ENCODE measurements at places on chromosomes 1 and 21.

- DNase-seq, result no peak
Measured at GRCh38 chr21:17422931-17423330, 89.9 kb upstream of the CXADR start.

DNA sequence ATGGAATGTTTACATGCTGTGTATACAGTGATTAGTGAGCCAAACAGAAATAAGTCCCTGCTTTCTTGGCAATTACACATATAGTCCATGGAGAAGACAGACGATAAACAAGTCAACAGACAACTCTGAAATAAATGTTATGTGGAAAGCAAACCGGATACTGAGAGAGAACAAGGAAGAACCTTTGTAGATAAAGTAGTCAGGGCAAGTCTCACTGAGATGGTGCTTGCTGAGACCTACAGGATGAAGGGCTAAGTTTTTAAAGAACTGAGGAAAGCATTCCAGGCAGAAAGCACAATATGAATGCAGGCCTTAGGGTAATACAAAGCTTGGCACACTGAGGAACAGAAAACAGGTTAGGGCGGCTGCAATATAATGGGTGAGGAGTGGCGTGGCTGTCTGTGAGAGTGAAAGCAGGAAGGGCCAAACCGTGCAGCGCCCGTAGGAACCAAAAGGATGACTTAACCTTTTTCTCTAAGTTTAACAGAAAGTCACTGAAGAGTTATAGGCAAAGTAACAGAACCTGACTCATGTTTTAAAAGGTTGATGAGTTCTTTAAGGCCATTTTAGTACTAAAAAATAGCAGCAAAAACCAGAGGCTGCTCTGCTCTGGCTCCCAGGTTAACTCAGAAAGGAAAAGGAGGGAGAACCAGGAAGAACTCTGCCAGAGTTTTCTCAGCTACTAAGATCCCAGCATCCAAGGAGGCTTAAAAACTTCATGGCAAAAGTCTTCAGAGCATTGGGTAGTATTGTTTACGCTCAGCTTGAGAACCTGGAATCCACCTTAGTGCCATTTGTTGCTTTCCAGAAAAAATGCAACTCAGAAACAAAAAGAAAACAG lies 8.7 kb upstream of the TTF2 start:
- no peak for DNase-seq

- DNase-seq, result no peak
Measured at GRCh38 chr21:44941567-44941966, 1.7 kb downstream of the SLX9 start.

DNA sequence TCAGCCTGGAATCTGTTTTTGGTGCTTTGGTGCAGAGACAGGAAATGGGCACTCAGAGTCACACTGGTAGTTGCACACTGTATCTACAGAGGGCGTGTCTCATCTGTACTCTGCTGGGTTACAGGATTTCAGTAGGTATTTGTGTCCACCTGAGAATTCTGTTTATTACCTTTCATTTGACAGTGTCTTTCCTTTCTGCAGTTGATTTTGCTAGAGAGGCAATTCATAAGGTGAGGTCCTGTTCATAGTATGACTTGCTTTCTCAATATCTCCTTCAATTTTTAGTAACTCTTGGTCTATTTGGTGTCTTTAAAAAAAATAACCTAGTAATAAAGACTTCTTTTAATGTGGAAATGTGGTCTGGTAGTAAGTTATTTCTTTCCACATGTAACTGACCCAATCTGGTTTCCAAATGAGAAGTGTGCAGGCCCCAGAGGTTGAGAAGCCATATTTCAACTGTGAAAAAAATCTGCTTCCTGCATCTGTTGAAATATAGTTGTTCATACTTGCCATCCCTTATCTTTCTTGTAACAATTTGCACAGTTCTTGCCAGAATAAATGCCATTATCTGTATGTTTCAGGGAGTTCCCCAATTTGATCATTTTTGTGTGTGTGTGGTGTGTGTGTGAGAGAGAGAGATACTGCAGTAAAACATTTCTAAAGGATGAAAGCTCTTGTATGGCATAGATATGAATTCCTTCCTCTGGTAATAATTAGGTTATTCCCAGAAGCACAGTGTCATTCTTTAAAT lies 78.4 kb upstream of the DNAJC6 start:
- DNase-seq, result no peak

DNA sequence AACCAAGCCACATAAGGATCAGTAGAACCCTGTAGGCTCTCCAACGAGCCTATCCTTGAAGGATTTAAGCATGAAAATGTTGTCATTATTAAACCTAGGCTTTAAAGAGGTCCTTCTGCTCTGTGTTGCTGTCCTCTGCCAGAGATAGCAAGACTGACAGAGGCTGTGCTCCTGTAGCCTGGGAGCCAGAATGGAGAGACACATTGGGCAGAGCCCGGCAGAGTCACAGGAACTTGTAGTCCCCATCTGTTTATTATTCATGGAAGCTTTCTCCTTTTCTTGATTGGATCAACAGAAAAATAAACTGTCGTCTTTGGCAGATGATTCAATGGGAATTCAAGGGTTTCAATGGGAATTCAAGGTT lies 19.2 kb upstream of the SLAMF1 start:
- no peak for DNase-seq

DNA sequence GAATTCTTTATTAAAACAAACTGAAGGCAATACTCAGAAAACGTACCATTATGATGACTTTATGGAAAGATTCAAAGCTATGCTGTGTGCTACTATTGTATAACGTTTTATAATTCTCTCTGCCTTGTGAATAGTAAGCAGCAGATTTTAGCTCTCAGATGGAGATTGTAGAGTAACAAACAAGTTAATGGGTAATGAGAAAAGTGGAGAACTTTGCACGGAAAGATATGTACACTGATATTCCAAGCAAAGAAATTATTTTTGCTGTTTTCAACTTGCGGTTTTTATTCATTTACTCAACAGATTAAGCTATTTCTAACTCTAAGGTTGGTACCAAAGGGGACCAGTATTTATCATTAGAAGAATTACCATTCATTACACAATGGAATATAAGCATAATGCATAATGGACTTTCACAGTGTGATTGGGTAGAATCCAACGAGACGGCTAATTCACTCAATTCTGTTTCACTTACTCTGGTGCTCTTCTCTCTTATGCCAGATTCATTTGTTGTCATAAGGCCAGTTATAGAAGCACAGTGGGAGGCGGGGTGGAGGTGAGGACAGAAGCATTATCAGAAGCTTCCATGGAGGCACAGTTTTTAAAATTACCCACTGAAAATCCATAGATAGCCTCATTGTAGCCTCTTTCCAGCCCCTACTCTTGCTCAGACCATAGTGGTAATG lies 38.6 kb downstream of the ATP1B1 start:
- no peak for DNase-seq

DNA sequence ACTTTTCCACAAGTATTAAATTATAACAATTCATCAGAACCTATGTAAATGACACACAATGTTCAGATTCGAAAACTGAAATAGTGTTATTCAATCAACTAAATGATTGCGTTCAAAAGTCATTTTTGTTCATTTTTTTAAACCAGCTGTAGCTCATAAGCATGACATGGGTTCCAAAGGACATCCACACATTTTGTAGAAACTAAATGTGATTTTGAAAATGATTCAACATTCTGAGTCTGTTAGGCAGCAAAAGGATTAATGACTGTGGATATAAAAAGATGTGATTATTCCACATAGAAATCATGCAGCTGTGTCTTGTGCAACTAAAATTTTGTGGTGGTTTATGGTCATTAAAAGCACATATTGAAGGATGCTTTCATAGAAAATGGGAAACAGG lies 204.5 kb downstream of the BRINP3 start:
- DNase-seq, result no peak

- no peak for DNase-seq
Measured at GRCh38 chr1:13661539-13661938, 38.4 kb upstream of the PRDM2 start.

DNA sequence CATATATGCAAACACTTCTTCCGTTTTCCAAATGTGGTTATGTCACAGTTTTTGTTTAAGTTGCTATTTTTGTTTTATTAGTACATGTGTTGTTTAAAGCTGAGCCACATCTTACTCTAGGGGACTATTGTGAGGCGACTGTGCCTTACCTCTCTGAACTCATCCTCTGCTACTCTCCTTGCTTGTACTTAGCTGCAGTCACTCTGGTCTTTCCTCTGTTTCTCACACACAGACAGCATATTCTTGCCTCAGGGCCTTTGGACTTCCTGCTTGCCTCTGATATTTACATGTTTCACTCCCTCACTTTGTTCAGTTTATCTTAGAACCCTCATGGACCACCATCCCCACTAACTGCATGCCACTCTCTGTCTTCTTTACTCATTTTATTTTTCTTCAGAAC lies 101.1 kb downstream of the MACF1 start:
- DNase-seq, result no peak

DNA sequence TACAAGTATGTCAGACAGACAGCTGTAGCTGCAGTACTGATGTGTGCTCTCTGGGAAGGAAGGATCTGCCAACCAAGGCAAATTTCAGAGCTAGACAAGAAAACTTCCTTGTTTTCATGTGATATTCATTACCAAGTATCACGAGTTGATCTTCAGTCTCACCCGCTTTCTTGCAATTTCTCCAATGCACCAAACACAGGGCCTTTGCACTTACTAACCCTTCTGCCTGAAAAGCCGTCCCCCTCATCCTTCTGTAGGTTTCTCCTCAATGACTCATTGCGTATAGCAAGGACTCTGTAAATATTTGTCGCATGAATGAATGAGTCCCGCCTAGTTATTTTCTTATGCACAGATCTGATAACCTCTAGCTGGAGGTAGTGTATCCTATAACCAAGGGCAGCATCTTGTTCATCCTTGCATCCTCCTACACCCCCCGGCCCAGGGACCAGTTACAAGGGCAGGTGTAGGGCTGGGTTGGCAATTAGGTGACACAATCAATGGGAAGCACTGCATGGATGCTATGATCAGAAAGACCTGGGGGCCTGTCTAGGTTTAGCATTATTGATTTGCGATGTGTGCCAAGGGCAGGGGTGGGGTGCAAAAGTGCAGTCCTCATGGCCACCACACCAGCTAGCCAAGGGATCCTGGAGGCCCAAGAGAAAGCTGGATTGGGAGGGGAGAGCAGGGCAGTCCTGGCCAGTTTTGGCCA lies 51.4 kb upstream of the GPR157 start:
- no peak for DNase-seq

All from endodermal cell (in vitro differentiated cells).